ENCODE measurements at places on chromosomes 5 and 9. TPM values are rescaled to one million over a fixed set of nuclear protein-coding genes. Genes with fewer than 3 reads are reported as not detected.

GRCh38 chr5:124561451-124561850 lies 185.0 kb downstream of the ZNF608 start:
- H3K4me1 ChIP-seq = no peaks in the 10 kb centered on the region
- no peaks in the 10 kb centered on the region for H3K27me3 ChIP-seq
- no peaks in the 10 kb centered on the region for H3K36me3 ChIP-seq
- H3K4me3 ChIP-seq = no peak overlapping the region
- DNase-seq = no peak

DNA sequence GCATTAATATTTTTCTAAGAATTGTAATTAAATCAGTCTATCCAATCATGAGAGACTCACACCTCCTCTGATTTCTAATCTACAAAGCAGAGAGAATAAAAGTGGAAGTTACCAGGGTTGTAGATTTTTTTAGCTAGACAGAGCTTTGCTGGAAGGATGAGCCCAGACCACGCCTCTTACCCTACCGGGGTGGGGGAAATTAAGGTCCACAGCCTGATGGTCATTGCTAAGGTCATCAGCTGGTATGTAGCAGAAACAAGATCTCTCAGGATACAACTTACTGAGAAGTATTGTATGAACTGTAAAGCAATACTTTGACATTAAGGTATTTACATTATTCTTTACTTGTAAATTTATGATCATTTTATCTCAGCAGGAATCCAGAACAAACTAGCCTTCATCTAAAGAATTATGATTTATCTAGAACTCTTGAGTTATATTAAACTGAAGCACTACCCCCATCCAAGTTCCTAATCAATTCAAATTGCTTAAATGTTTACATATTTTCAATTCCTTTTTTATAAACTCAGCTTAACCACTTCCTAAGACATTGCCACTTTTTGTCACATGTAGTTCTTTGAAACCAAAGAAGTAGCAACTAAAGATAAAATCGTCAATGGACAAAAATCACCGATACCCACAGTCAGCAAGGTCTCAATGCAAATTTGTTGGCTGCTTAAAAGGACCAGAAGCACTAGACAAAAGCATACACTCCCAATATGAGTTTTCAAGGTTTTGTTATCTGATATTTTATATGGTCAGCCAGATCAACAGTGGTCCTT lies 225.8 kb upstream of the DAPK1 start:
- DNase-seq = no peak
- H3K4me3 ChIP-seq = no peak overlapping the region
- H3K36me3 ChIP-seq = no peaks in the 10 kb centered on the region
- H3K27ac ChIP-seq = no peak overlapping the region
- peaks cover 4% of the 10 kb centered on the region for H3K4me1 ChIP-seq

The CCDC192 gene
- total RNA-seq = not detected

- DNase-seq = no peak
- no peak overlapping the region for H3K27ac ChIP-seq
- no peaks in the 10 kb centered on the region for H3K27me3 ChIP-seq
- no peak overlapping the region for H3K4me3 ChIP-seq
- no peaks in the 10 kb centered on the region for H3K4me1 ChIP-seq
These were observed 157.5 kb downstream of the ENC1 start for GRCh38 chr5:74482990-74483389.

The THBS4 gene
- total RNA-seq = 0.76 TPM

The IZUMO3 gene
- total RNA-seq = not detected

The ELOVL7 gene
- 0.31 TPM for total RNA-seq

- no peaks in the 10 kb centered on the region for H3K27me3 ChIP-seq
- no peaks in the 10 kb centered on the region for H3K36me3 ChIP-seq
- DNase-seq = no peak
- H3K27ac ChIP-seq = no peak overlapping the region
- no peaks in the 10 kb centered on the region for H3K4me1 ChIP-seq
These were observed 1399.2 kb upstream of the CDH6 start for GRCh38 chr5:29794141-29794787.

GRCh38 chr9:14432666-14433350 lies 118.9 kb upstream of the NFIB start:
- no peaks in the 10 kb centered on the region for H3K36me3 ChIP-seq
- no peak for DNase-seq
- H3K27ac ChIP-seq = no peak overlapping the region
- H3K4me1 ChIP-seq = peaks cover 6% of the 10 kb centered on the region
- H3K4me3 ChIP-seq = no peak overlapping the region

The IL3 gene
- total RNA-seq = 0.49 TPM

DNA sequence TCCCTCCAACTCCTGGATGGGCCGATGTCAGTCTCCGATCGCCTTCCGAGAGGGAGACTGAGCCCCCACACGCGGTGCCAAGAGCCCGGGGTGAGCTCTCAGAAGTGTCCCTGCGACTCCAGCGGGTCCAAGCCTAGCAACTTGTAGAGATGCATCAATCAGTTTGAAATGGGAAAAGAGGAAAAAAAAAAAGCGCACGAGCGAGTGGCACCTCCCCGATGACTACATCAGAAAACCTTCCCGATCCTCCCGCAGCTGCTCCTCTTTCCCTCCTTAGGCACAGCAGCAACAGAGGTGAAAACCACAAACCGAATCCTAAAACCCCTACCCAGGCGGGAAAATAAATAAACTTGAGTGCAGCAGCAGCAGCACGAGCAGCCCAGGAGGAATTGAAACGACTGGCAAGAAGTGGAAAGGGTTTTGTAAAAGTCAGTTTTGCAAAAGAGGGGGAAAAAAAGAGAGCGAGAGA lies 1.0 kb upstream of the EFNA5 start:
- DNase-seq = no peak
- no peak overlapping the region for H3K27ac ChIP-seq
- peak overlapping the region; percentile 65 for H3K4me3 ChIP-seq
- H3K27me3 ChIP-seq = peaks cover 82% of the 10 kb centered on the region
- peaks cover 23% of the 10 kb centered on the region for H3K4me1 ChIP-seq

DNA sequence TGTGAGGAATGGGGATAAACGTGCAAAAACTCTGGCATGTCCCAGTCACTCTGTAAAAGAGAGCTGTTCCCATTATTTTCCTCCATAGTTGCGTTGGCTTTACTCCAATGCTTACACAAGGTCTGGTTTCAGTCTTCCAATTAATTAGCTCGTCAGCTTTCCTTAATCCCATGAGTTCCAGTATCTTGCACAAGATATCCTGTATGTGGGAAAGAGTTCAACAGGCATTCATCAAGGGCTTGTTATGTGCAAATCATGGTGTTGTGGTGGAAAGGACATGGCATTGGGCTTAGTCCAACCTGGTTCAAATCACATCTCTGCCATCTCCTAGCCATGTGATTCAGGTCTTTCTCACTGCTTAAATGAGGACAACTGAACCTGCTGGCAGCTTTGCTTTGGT lies 77.5 kb upstream of the PANK3 start:
- no peak overlapping the region for H3K4me3 ChIP-seq
- no peaks in the 10 kb centered on the region for H3K4me1 ChIP-seq
- H3K27ac ChIP-seq = no peak overlapping the region
- H3K36me3 ChIP-seq = no peaks in the 10 kb centered on the region
- no peaks in the 10 kb centered on the region for H3K27me3 ChIP-seq
- no peak for DNase-seq

DNA sequence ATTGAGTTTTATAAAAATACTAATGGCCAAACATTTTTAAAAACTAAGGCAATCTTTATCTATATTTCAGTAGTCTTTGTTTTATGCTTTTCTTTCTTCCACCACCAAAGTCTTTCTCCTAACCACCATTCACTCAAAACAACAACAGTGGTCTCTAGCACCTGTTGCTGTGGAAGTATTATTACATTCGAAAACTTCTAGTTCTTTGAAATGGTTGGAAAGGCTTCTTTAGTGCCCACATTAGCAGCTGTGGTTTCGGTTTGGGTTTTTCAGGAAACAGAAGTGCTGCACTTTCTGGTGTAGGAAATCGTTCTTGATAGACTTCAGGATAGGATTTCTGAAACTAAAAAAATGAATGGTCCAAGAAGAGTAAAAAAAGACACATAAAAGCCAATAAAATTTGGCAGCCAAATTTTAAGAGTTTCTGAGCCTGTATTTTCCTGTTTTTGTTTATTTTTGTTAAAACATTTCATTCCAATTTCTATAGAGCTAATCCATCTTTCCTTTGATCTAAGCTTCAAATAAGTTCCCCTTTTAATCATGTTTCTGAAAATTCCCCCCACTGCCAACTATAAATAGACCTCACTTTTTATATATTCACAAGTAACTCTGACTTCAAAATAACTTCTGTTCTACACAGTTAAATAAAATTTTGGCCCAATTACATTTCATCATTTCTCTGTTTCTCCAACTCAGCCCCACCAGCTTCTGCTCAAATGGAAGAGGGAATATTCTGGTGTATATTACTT lies 102.2 kb downstream of the DEPDC1B start:
- H3K27ac ChIP-seq = no peak overlapping the region
- peaks cover 4% of the 10 kb centered on the region for H3K27me3 ChIP-seq
- H3K4me3 ChIP-seq = no peak overlapping the region
- DNase-seq = peak; percentile 38
- peaks cover 12% of the 10 kb centered on the region for H3K4me1 ChIP-seq

- no peak overlapping the region for H3K4me3 ChIP-seq
- H3K27ac ChIP-seq = no peak overlapping the region
- no peaks in the 10 kb centered on the region for H3K4me1 ChIP-seq
- peak; percentile 20 for DNase-seq
- H3K36me3 ChIP-seq = no peaks in the 10 kb centered on the region
- H3K27me3 ChIP-seq = peaks cover 6% of the 10 kb centered on the region
These were observed 89.9 kb upstream of the TXNDC8 start for GRCh38 chr9:110427497-110428104.

GRCh38 chr9:125435776-125436612 lies 174.4 kb downstream of the GAPVD1 start:
- H3K27me3 ChIP-seq = no peaks in the 10 kb centered on the region
- H3K27ac ChIP-seq = no peak overlapping the region
- H3K4me3 ChIP-seq = no peak overlapping the region
- no peak for DNase-seq
- H3K36me3 ChIP-seq = no peaks in the 10 kb centered on the region
- H3K4me1 ChIP-seq = no peaks in the 10 kb centered on the region

DNA sequence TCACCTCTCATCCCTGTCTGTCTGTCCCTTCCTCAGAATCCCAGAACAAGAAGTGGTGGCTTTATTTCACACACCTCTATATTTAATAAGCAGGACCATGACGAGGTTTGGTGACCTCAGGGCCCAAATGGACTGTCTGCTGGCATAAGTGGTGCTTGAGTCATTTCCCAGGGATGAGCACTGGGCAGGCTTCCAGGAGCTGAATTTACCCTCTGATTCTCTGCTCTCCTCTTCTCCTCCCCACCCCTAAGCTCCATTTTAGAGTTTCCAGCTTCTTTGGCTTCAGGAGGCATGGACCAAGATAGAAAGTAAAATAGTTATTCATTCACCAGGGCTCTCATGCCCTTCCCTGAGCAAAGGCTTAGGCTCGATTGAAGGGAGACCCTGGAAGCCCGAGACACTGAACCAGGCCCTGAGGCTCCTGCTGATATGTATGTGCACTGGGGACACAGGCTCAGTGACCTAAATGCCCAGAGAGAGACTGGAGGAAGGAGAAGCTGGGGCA lies 69.1 kb downstream of the PPARGC1B start:
- no peak overlapping the region for H3K27ac ChIP-seq
- no peak overlapping the region for H3K4me3 ChIP-seq
- no peaks in the 10 kb centered on the region for H3K36me3 ChIP-seq
- H3K4me1 ChIP-seq = peaks cover 6% of the 10 kb centered on the region
- H3K27me3 ChIP-seq = no peaks in the 10 kb centered on the region

- no peak overlapping the region for H3K4me3 ChIP-seq
- no peaks in the 10 kb centered on the region for H3K27me3 ChIP-seq
- H3K27ac ChIP-seq = no peak overlapping the region
These were observed 755.0 kb downstream of the DNAH5 start for GRCh38 chr5:13189532-13189931.

The TMEM215 gene
- total RNA-seq = not detected

DNA sequence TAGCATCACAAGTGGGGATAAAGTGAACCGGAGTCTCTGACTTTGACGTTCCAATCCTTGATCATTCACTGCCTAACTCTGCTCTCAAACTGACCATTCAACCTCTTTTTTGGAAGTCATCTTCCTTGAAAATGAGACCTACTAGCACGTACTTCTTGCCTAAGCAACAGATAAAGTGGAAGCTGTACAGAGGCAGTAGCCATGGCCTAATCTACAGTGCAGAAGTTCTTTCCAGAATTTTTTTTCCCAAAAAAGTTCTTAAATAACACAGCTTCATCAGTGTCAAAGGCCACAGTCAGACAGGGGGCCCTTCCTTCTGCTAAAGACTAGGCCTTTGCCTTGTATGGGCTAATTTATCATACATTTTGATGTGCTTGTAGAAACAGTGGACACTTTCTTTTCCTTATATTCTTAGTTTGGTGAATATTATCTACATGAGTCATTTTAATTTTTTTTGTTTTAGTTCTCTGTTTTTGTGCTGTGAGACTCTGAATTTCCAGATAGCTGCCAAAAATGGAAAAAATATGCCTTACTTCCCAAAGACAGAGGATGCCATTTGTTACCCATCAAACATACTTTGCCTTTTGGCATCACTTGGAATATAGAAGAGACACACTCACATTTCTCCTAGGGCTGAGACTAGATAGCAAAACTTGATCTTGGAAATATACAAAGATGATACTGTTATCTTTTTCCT lies 96.3 kb upstream of the VCAN start:
- H3K27me3 ChIP-seq = no peaks in the 10 kb centered on the region
- H3K27ac ChIP-seq = no peak overlapping the region
- H3K4me1 ChIP-seq = no peaks in the 10 kb centered on the region
- H3K4me3 ChIP-seq = no peak overlapping the region
- H3K36me3 ChIP-seq = no peaks in the 10 kb centered on the region

The FAM120AOS gene
- total RNA-seq = 46.5 TPM

The TLN1 gene
- total RNA-seq = 169 TPM

GRCh38 chr5:83662558-83662957 lies 58.1 kb downstream of the HAPLN1 start:
- no peak overlapping the region for H3K4me3 ChIP-seq
- H3K27ac ChIP-seq = no peak overlapping the region
- H3K4me1 ChIP-seq = no peaks in the 10 kb centered on the region
- no peaks in the 10 kb centered on the region for H3K36me3 ChIP-seq
- DNase-seq = no peak
- H3K27me3 ChIP-seq = peaks cover 5% of the 10 kb centered on the region

The C9orf43 gene
- 1.0 TPM for total RNA-seq

- no peak overlapping the region for H3K4me3 ChIP-seq
- H3K27me3 ChIP-seq = no peaks in the 10 kb centered on the region
- DNase-seq = no peak
- H3K36me3 ChIP-seq = peaks cover 21% of the 10 kb centered on the region
These were observed 22.3 kb downstream of the LEAP2 start for GRCh38 chr5:132895719-132896305.

GRCh38 chr5:65967288-65968066 lies 41.1 kb downstream of the ERBIN start:
- H3K36me3 ChIP-seq = peaks cover 13% of the 10 kb centered on the region
- H3K27me3 ChIP-seq = no peaks in the 10 kb centered on the region
- H3K4me3 ChIP-seq = no peak overlapping the region

The SPDL1 gene
- 52.5 TPM for total RNA-seq

The LRRC70 gene
- total RNA-seq = 0.34 TPM

DNA sequence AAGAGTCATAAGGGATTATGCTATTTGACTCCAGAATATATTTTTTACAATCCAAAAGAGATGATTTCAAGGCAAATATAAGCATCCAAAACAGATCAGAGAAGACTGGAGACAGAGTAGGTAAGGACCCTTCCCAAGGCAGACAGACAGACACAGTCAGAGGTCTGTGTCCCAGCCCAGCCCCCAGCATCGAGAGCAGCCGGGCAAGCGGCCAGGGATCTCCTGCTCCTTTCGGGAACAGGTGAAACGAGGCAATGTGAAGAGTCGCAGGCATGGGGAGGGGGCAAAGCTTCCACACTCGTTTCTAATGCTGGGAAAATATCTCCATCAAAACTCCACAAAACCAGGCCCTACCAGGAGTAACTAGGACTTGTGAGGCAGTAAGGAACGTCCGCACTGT lies 5.8 kb downstream of the PAEP start:
- no peak overlapping the region for H3K4me3 ChIP-seq
- DNase-seq = no peak
- H3K4me1 ChIP-seq = no peaks in the 10 kb centered on the region
- no peak overlapping the region for H3K27ac ChIP-seq
- no peaks in the 10 kb centered on the region for H3K36me3 ChIP-seq

All from activated naive CD8-positive, alpha-beta T cell treated with anti-CD3 and anti-CD28 coated beads for 36 hours (primary cell).